ENCODE measurements at places on chromosomes 3 and 15.

DNA sequence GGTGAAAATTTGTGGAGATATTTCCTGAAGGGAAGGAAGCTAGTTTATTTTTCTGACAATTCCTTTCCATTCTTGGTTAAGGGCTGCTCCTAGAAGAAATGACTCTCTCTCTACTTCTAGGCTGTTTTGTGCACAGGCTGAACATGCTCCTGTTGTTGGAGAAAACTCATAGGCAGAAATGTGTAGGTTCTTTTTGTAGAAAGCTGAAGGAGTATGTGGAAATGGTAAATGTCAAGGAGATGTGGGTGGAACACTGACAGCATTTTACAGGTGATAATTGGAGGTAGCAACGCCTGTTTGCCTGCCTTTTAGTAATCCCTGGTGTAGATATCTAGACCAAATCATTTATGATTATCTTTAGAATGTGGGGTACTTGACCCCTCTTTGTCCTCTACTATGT is 322.2 kb upstream of the TBC1D5 start:
- no peak for DNase-seq

DNA sequence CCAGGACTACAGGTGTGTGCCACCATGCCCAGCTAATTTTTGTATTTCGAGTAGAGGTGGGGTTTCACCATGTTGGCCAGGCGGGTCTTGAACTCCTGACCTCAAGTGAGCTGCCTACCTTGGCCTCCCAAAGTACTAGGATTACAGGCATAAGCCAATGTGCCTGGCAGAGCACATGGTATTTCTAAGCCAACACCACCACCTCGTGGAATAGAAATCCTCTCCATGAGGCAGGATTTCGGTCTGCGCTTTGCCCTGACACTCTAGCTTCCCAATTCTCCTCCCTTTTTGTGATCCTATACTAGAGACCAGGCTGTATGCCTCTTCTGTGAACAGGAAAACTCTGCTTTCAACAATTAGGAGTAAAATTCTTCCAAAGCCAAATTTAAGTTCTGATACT is 372.2 kb downstream of the VGLL3 start:
- no peak for DNase-seq

- DNase-seq, result no peak
Observed at GRCh38 chr3:23062982-23063381, 140.1 kb upstream of the UBE2E2 start.

- no peak for DNase-seq
Observed at GRCh38 chr3:180408654-180409053, 193.3 kb upstream of the TTC14 start.

DNA sequence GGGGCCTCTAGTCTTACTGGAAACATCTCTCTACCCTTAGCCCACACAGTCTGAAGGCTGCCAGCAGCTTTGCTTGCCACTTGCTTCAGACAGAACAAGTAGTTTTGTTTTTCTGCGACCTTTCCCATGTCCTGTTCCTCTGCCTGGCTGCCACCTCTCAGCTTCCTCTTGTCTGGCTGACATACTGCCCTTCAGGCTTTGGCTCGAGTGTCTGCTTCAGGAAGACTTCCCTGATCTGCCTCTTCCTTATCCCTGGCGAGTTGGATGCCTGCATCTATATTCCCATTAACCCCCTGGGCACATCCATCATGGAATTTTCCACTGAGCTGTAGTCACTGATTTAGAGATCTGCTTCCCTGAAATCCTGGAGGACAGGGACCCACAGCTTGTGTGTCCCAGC is 25.1 kb upstream of the CPNE9 start:
- no peak for DNase-seq

- peak; percentile 65 for DNase-seq
Observed at GRCh38 chr3:66450390-66451022, 50.3 kb downstream of the LRIG1 start.
